ENCODE measurements at places on chromosomes 5 and 9.

DNA sequence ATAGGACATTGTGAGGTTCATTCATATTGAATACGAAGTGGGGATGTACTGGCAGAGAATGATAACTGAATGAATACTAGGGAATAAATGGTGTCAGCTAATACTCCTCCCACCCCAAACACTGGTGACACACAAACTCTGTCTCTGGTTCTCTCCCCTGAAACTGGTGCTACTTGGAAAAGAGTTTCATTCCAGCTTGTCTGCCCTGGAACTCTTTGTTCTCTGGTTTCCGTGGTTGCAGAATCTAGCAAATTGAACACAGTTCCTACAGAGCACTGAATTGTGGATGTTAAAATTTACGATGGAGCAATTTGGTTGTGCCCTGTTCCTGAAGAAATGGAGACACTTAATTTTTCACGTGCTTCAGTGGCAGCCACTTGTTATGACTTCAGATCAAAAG, 181.7 kb downstream of the KCTD16 start:
- no peak for DNase-seq

GRCh38 chr9:112755016-112755427, 4.5 kb downstream of the SNX30 start:
- DNase-seq = no peak

- no peak for DNase-seq
These were observed 3.4 kb downstream of the ASS1 start for GRCh38 chr9:130448035-130448624.

DNA sequence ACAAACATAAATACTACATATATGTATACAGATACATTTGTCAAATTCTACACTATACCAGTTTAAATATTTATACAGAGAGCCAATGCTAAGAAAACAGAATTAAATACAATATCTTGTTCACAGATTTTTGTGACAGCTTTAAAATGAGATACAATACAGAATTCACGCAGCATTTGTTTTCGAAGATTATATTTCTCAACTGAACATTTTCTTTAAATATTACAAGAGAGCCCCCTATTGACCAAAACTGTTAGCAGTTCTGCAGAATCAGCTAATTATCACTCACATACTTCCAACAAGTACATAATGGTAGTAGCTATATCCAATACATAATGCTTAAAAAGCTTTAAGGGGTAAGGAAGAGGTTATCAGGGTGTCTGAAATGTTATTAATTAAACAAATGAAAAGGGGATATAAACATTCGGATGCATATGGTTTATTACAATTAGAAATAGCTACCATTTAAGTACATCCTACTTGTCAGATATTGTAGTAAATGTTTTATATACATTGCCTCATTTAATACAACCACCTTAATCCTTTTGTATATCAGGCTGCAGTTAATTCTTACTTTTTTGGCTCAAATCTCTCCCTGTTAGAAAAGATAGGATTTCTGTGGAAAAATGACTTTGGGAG, 31.7 kb downstream of the ZDHHC21 start:
- peak; percentile 53 for DNase-seq

DNA sequence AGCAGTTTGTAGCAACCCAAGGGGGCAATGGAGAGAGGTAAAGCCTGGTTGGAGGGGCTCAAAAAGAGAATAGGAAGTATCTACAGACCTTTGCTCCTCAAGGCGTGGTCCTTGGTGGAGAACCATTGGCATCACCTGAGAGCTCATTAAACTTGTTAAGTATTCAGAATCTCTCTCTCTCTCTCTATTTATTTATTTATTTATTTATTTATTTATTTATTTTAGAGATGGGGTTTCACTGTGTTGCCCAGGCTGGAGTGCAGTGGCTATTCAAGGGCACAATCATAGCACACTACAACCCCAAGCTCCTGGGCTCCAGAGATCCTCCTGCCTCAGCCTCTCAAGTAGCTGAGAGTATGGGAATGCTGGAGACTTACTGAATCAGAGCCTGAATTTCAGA, 193.1 kb upstream of the ADCY2 start:
- DNase-seq = no peak

DNA sequence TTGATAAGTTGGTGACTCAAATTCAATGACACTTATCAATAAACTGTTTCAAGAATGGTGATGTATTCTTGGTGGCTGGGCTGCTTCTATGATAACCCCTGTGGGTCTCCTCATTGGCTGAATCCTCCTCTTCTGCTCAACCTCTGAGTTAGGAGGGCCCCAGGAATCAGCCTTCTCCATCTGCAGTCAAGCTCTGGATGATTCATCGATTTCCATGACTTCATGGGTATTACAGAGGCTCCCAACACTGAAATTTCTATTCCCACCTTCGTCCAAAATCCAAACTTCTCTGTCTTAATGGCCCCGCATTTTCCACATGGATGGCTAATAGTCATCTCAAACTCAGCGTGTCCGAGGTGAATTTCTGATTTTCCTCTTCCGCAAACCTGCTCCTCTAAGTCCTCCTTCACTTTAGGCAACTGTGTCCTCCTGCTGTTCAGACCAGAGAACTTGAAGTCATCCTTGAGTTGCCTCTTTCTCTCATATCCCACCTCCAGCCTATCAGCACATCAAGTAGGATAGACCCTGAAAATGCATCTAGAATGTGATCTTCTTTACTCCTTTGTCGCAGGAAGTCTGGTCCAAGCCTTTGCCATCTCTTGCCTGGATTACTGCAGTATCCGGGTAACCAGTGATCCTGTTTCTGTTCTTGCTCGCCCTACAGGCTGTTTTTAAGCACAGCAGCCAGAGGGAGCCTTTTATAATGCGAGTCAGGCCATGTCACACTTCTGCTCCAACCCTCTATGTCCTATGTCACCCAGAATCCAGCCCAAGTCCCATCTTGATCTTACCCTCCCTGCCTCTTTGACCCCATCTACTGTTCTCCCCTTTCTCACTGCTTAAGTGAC, 41.4 kb upstream of the IL7R start:
- peak; percentile 72 for DNase-seq

- peak; percentile 27 for DNase-seq
These were observed 759.5 kb downstream of the TAF11L14 start for GRCh38 chr5:18393565-18394442.

- DNase-seq = no peak
These were observed 145.5 kb downstream of the ERCC6L2 start for GRCh38 chr9:96020792-96021550.

- DNase-seq = no peak
These were observed 11.3 kb upstream of the SLC34A1 start for GRCh38 chr5:177372910-177373309.

DNA sequence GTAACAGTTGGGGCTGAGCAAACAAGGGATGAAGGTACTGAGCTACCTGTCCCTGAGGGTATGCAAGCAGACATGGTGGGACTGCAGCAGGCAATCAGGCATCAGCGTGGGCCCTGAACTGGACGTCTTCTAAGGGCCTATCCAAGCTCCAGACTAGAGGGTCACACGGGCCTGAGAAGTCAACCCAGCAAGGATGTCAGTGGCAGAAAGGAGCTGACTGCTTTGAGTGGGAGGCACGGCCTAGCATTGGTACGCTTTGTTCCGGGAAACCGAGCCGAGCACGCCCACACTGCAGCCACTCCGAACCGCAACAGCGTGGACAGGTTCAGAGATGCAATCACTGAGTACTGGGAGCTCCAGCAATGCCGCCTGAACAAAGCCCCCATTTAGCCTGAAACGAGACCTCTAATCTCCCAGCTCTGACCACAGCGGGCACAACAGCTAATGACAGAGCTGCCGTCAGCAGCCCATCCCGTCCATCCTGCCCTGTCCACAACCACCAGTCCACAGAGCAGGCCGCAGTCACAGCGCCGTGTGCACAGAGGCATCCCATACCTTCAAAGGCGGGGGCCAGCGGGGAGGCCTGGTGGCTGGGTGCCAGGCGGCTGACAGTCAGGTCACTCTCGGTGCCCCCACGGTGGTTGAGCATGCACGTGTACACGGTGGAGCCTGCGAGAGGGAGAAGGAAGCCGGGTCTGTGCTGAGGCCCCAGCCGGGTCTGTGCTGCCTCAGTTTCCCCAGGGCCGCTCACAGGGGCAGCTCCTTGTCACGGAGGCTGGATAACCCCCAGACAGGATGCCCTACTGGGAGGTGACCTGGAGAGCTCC, 44.2 kb downstream of the SARDH start:
- DNase-seq = no peak

DNA sequence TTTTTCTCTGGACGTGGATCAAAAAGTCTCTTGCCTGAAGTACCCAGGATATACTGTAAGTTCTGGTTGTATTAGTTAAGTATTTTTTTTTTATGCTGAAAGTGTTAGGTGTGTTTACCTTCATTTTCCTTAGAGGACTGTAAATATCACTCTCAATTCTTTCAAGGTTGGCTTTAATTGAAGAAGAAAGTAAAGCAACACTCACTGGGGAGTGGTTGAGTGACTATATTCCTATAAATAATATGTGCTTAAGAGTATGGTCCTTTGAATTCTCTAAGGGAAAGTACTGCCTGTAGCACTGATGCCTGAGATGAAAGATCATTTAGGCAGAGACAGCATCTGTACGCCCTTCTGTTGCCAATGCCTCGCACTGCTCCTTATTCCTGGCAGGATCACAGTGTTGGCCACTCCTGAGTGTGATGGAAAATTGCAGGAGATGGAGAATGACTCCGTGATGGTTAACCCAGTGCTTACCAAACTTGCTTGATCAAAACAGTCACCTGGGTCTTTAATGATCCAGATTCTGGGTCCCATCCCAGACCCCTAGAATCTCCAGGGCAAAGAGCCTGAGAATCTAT, 182.0 kb upstream of the MPDZ start:
- peak; percentile 42 for DNase-seq

GRCh38 chr5:170319301-170319700, 21.7 kb upstream of the LCP2 start:
- DNase-seq = no peak

DNA sequence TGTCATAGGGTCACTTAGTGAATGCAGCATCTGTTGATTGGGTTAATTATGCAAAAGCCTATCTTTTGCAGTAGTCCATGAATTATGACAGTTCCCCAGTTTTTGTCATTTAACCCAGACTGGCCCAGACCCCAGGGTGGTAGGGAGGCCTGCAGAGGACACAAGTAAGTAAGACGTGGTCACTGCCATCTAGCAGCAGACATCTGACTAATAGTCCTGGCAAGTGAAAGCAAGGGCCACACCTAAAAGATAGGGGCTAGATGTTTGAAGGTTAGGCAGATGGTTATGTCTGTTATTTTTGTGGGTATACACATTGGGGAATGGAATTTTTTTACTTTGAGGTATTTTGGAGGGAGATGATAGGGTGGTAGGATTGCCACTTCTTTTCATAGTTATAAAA, 48.0 kb downstream of the RAB14 start:
- DNase-seq = no peak

DNA sequence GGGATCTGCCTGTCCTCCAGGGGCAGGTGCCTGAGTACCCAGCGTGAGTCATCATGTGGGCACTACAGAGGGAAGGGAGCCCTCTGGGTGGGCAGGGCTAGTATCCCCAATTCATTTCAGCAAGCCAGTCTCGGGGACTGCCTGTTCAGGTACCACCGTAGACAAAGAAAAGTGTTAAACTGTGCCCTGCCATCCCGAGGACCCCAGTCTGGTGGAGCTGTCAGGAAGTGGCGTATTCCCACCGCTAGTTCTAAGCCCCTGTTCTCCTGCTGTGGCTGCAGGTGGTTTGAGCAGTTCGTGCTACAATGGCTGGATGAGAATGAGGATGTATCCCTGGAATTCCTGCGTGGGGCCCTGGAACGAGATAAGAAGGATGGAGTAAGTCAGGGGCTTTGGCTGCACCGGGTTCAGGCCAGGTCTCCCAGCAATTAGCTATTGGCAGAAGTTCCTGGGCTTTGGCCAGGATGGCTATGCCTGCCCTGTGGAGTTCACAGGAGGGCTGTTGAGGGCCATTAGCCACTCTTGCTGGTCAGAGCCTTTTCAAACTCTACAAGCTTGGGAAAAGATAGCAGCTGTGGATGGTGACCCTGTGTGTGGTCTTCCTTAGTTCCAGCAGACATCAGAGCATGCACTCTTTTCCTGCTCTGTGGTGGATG, 93.2 kb upstream of the RUSC2 start:
- DNase-seq = no peak

DNA sequence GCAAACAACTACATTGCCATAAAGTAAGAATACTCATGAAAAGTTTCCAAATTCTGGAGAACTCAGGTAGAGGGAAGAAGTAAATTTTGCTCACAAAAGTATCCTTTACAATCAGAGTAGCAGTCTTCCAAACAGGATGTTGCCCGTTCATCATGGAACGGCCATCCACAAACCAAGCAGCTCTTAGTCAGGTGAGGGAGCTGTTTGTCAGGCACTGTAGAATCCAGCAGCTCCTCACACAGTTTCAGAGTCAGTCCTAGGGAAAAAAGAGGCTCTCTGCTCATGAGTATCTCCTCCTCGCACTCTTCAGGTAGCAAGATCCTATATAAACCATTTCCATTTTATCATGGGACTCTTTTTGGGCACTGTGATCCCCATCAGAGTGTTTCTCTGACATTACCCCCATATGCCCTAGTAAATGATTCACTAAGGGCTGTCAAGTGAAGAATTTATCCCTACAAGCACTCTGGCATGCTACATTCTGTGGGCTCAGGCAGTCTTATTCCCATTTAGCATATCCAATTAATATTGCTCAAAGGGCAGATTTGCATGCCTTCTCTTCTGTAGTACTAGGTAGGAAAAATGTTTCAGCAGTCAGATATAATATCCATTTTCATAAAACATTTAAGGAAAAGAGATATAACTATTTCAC, 97.9 kb downstream of the WDR41 start:
- DNase-seq = no peak

DNA sequence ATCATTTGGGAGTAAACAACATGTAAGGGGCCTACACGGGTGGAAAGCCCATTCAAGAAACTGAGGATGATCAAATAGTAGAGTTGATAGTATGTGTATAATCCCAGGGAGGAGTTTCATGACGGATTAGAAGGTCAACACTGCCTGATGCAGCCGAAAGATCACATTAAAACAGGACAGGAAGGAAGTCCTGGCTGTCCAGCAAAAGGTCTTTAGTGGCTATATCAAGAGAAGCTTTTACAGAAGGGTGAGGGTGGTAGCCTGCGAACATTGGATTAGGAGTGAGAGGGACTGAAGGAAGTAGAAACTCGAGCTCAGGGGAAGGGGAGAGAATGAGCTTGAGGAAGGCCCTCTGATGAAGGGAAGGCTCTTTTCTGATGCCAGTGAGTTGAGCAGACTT, 36.0 kb downstream of the DOCK8 start:
- DNase-seq = no peak

- no peak for DNase-seq
These were observed 17.8 kb upstream of the C9orf72 start for GRCh38 chr9:27591093-27591492.

DNA sequence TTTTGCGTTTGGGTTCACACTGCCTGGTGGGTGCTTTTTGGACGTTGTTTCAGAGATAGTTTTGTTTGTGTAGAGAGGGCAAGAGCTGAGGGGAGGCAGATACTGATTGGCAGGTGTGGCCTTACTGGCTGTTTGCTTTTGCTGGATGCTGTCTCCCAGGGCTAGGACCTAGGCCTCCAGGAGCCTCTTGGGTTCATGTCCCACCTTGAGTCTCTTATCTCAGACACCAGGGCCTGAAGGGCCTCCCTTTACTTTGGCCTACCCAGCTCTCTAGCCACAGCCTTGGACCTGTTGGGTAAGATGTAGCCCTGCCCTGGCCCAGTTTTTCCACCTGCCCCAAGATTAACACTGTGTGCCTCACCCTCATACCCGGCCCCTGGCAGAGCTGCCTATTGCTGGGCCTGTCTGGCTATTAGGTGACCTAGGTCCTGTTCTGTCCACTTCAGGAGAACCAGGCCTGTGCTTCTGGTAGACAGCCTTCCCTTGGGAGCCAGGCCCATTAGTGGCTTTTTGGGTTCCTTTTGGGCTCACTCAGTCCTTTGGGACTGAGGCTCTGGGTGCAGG, 13.4 kb downstream of the PTPA start:
- DNase-seq = no peak

Data from NCI-H1694 (cell line).